ENCODE measurements at places on chromosomes 4 and X. TPM values are rescaled to one million over a fixed set of nuclear protein-coding genes. Genes with fewer than 3 reads are reported as not detected.

The DNAAF6 gene
- not detected for total RNA-seq

The GAGE12E gene
- not detected for total RNA-seq

The PRICKLE3 gene
- total RNA-seq, result 1.8 TPM

The MAGEE1 gene
- total RNA-seq, result 12.4 TPM

The ESX1 gene
- total RNA-seq, result not detected

The TLR1 gene
- 16.3 TPM for total RNA-seq

The TMEM31 gene
- total RNA-seq, result not detected

The CLDN2 gene
- not detected for total RNA-seq

The NDNF gene
- 0.25 TPM for total RNA-seq

The SRPX gene
- total RNA-seq, result not detected

The PARM1 gene
- 0.05 TPM for total RNA-seq

- no peak for DNase-seq
Observed at GRCh38 chr4:174686826-174687225, 142.2 kb downstream of the GLRA3 start.

DNA sequence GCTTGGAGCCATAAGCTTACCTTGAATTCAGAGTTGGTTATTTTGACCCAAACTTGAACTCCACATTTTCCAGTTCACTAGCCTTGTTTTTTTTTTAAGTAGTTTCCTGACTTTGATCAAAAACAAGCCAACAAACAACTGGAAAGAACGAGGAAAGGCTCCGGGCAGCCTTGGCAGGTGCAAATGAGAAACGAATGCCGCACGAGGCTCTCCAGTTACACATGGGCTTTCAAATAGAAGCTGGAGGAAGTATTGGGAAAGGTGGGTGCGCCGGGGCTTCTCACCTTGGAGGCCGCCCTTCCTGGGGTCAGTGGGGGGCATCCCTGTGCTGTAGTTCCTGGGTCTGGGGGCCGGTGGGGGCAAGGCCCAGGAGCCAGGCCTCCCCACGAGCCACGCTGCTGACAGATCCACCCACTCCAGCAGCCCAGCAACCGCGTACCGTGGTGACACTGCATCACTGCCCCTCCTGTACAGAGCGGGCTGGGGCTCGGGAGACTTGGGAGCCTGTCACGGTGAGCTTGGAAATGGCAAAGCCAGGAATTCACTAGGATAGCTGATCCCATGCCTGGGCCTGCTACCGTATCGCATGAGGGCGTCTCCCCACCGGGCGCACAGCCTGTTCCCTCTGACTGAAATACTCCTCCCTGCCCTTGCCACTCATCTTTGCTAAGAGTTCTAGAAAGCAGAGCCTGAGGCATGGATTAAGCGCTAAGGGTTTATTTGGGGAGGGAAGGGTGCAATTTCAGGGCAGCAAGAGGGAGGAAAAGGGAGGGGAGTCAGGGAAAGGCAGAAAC, 50.9 kb upstream of the ADRA2C start:
- no peak for DNase-seq

GRCh38 chr4:106971636-106972035, 64.5 kb downstream of the DKK2 start:
- no peak for DNase-seq

- DNase-seq, result peak; percentile 32
Observed at GRCh38 chr4:37827030-37827685, 672 bp downstream of the PGM2 start.

GRCh38 chr4:142567620-142568451, 278.3 kb downstream of the INPP4B start:
- DNase-seq, result no peak

- DNase-seq, result peak; percentile 38
Observed at GRCh38 chr4:37892641-37893040, 1.8 kb downstream of the TBC1D1 start.

DNA sequence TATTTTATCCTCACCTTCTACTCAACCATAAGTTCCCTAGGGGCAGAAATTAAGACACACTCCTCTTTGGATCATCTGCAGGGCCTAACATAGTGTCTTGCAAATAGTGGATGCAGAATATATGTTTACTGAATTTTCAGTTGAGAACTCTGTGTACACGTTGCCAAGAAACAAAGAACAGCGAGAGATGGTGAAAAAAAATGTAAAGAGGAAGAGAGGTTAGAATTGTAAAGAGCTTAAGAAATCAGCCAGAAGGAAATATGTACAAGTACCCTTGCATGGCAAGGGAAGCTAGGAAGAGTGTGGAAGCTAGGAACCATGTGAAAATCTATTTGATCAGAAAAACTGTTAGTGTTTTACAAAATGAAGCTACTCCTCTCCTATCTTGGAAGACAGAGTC, 431.0 kb downstream of the SMARCA1 start:
- DNase-seq, result no peak

- no peak for DNase-seq
Observed at GRCh38 chr4:135122457-135122856, 920.9 kb upstream of the PABPC4L start.

GRCh38 chr4:53119680-53120079, 246.2 kb downstream of the SCFD2 start:
- DNase-seq, result no peak

GRCh38 chrX:103554687-103555424, 30.5 kb upstream of the TCEAL4 start:
- DNase-seq, result peak; percentile 84

DNA sequence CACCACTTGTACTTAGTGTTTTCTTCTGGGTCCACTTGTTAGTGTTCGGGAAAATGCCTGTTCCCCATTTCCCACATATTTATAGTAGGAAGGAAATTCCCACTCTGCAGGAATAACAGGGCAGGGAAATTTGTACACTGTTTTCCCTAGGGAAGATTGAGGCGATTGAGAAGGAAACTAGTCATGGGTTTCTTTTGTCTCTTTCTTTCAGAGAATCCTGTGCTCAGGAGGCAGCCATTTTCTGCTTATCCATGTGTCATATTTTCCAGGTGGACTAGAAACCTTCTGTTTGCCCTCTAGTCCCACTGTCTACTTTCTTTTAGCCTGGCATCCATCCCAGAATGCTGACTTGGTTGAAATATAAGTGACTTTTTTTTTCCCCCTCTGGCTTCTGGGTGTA, 299.1 kb upstream of the ANKRD50 start:
- DNase-seq, result no peak

DNA sequence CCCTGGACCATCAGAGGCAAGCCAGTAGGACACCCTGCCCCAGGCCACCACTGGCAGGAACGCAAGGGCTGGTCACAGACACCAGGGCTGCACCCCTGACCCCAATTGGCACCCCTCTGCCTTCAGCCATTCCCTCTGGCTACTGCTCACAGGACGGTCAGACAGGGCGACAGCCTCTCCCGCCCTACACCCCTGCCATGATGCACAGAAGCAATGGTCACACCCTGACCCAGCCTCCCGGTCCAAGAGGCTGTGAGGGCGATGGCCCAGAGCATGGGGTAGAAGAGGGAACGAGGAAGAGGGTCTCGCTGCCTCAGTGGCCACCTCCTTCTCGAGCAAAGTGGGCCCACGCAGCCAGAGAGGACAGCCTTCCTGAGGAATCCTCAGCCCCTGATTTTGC, 143.5 kb downstream of the SOWAHB start:
- no peak for DNase-seq

GRCh38 chrX:138877746-138878145, 166.2 kb upstream of the FGF13 start:
- DNase-seq, result no peak

GRCh38 chr4:76800902-76801301, 97.0 kb downstream of the SOWAHB start:
- no peak for DNase-seq

DNA sequence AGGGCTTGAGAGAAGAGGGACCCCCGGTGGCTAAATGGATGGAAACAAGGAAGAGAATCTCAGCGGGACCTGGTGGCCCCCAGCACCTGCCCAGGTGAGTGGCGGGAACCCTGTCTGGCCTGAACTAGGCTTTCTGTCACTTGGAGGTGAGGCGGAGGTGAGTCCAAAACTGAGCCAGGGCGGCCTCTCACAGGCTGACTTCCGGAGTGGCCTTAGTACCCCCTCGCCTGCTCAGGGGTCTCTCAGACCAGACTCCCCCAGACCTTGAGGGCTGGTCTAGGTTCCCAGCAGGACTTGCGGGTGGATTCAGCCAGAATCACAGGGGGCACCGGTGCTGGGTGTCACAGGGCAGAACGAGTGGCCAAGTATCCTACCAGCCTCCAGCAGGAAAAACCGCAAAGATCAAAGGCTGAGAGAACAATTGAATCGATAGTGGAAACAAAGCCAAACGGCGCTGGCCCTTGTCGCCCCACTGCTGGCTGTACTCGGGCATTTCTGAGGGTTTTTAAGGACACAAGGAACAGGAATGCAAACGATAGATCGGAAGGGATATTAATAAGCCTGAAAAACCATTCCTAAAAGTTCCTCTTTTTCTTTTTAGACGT, 67.8 kb downstream of the WFS1 start:
- no peak for DNase-seq

DNA sequence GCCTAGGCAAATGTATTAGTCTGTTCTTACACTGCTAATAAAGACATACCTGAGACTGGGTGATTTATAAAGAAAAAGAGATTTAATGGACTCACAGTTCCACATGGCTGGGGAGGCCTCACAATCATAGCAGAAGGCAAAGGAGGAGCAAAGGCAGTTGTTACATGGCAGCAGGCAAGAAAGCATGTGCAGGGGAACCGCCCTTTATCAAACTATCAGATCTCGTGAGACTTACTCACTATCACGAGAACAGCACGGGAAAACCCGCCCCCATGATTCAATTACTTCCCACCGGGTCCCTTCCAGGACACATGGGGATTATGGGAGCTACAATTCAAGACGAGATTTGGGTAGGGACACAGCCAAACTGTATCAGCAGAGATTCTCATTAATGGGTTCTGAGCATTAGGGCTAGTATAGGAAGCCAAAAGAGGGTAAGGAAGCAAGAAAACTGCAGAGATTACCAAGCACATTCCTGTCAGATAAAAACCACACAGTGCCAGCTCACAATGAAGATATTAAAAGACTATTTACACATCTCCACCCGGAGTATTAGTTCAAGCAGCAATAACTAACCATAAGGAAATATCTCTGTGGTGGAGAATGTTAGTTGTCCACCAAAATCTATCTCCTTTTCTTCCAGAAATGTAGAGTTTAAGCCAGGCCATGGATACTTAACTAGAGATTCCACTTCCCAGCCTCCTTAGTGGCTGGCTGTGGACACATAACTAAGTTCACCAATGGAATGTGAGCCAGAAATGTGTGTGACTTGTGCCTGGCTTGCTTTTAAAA, 61.2 kb upstream of the HOPX start:
- DNase-seq, result no peak

All from CD4-positive, alpha-beta T cell (primary cell).